ENCODE measurements at places on chromosomes 4 and X.

- DNase-seq: no peak
These were observed 4.8 kb downstream of the BTC start for GRCh38 chr4:74789518-74789917.

DNA sequence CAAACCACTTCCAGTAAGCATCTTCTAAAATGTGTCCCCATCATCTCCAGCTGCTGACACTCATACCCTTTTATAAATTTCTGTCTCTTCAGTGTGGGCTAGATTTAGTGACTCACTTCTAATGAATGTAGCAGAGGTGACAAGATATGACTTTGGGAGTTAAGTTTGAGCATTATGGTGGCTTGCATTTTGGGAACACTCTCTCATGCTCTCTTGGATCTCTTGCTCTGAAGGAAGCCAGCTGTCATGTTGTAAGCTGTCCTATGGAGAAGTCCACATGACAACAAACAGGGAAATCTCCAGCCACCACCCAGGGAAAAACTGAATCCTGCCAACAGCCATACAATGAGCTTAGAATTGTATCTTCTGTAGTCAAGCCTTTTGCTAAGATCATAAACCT is 691.3 kb upstream of the PCDH7 start:
- DNase-seq: no peak

DNA sequence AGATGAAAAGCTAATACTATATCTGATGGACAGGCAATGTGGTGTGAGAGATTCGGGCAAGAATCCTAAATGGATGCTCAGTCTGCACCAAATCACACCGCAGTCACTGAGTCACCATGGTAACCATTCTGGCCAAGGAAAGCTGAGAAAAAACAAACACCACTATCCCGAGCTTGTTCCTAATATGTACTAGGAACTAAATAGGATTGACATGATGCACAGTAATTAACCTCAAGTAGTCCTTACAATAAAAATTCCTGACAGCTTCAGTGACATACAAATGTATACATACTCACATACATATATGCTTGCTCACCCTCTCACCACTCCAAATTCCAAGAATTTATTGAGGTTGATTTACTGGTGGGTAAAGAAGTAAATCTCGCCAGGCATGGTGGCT is 1.1 kb upstream of the RAB40A start:
- DNase-seq: no peak

GRCh38 chr4:5267408-5267807 is 216.1 kb downstream of the STK32B start:
- no peak for DNase-seq

DNA sequence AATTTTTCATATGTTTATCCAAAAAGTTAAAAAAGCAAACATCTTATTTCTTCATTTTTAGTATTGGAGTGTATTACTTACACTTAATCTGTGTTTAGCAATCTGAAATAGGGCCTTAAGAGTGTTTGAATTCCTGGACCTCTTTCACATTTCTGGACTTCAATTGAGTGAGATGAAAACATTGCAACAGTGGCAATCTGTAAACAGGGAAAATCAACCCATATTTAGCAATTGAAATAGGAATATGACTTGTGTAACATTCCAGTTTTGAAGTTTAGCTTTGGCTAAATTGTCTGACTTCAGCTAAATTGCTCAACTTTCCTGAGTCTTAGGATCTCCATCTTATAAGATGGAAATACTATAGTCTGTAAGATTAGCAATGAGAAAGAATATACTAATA is 34.6 kb upstream of the FHL1 start:
- no peak for DNase-seq

DNA sequence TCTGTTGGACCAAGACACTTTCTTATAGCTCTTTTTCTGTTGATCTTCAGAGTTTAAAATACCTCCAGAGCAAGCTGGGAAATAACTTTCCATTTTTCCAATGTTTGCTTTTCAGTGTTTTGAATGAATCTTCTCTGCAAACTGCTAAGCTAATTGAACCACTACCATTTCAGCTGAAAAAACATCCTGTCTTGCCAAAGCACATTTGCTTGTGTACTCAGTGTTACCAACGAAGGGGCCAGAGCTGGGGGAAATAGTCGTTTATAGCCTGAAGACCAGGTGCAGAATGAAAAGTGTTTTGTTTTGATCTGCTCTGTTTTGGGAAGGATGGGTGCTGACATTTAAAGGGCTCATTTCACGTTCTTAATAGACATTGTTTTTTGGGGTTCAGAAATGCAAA is 88.4 kb upstream of the CLNK start:
- no peak for DNase-seq

- no peak for DNase-seq
These were observed 1.3 kb upstream of the ING2 start for GRCh38 chr4:183503497-183504063.

DNA sequence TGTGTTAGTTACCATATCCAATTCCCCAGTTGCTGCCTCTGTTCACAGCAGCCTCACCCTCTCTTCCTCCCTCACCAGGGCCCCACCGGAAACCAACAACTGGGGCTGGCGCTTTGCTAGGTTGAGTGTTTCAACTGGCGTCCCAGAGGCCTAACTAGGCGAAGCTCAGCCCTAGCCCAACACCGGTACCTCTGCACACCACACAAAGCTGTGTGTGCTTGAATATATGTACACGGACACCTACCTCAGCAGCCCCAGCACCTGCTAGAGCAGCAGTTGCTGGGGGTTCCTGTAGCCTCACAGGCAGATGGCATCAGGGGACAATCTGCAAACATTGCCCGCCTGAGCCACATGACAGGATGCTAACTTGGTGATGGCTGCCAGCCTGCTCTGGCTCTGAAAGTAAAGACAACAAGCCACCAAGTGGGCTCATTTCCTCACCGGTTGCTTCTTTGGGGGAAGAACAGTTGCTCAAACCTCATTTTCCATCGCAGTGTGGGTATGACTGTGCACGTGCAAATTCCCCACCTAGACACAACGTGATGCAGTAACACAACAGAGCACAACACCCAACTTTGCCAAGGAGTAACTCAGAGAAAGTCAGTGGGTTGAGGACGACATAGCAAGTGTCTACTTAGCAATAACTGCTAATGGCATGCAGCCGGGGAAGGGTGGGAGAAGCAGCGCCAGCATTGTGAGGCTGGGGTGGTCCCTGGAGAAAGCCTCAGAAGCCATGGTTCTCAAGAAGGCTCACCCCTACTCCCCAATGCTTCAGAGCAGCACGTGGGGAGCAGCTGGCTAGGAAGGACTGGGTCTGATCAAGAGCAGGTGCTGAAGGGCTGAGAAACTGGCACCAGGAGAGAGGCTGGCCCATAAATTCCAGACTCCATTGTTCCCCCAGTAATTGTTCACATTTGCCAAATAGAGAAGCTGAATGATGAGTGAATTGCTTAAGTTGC is 139.5 kb downstream of the SH3KBP1 start:
- DNase-seq: no peak

DNA sequence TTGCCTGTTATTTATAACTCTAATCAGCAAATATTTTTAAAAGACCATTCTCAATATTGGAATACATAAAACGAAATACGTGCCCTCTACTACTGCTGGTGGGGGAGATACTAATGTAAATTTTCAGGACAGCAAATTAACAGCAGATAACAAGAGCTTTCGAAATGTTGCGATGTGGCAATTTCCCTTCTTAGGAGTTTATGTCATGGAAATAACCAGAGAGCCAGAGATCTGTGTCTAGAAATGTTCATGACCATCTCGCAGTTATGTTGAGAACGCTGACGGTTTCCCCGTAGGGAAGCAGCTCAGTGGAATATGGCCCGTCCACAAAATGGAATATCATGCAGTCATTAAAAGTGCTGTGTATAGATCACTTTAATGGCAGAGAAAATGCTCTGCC is 238.4 kb upstream of the PSAPL1 start:
- DNase-seq: peak; percentile 87

DNA sequence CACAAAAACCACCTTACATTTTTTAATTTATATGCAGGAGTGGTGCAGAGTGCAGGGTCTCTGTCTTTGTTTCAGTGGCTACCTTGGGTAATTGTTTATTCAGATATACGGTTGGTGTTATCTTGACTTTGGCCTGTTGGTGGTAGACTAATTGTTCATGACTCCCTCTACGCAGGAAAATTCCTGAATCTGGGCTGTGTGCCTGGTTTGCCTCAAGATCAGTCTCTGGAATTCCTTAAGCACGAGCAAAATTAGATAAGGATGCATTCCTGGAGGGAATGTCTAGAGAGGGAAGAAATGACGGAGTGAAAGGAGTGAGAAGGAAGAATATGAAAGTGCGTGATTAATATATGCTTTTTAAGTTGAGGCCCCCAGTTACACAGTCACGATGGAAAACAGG is 576.9 kb upstream of the PCDH10 start:
- no peak for DNase-seq

- peak; percentile 4 for DNase-seq
These were observed 866 bp upstream of the UVSSA start for GRCh38 chr4:1345903-1346780.

DNA sequence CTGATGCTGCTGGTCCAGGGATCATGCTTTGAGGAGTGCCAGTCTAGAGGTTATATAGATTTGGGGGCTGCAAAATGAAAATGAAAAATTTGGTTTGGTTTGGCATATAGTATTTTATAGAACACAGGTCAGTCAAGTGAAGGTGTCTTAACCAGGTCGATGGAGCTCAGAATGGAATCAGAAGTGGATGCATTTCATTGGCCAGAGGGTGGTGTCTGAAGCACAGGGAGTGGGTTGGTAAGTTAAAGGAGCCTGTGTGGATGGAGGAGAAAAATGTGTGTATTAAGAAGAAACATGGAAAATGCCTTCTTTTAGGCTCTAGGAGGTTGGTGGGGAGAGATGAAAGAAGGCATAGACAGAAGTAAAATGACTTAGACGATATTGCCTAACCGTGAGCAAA is 8.6 kb downstream of the GALNT7 start:
- DNase-seq: no peak

DNA sequence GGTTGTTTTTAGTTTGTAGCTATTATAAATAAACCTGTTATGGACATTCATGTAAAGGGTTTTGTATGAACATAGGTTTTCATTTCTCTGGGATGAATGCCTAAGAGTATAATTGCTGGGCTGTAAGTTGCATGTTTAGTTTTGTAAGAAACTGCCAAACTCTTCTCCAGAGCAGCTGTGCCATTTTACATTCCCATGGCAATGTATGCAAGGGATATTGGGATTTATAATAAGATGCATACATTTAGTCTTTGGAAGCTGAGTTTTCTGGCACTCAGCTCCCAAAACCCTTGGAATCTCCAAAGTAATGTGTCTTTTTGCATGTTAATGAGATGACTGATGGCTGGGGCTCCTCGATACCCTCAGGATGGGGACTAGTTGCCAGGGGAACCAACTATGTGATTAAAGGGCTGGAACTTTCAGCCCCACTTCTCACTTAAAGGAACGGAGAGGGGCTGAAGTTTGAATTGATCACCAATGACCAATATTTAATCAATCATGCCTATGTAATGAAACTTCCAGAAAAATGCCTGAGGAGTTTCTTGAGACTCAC is 44.0 kb downstream of the SERTM2 start:
- no peak for DNase-seq

- no peak for DNase-seq
These were observed 1157.1 kb downstream of the ARAP2 start for GRCh38 chr4:35087218-35087617.

GRCh38 chr4:8550691-8551090 is 29.5 kb upstream of the GPR78 start:
- DNase-seq: no peak

DNA sequence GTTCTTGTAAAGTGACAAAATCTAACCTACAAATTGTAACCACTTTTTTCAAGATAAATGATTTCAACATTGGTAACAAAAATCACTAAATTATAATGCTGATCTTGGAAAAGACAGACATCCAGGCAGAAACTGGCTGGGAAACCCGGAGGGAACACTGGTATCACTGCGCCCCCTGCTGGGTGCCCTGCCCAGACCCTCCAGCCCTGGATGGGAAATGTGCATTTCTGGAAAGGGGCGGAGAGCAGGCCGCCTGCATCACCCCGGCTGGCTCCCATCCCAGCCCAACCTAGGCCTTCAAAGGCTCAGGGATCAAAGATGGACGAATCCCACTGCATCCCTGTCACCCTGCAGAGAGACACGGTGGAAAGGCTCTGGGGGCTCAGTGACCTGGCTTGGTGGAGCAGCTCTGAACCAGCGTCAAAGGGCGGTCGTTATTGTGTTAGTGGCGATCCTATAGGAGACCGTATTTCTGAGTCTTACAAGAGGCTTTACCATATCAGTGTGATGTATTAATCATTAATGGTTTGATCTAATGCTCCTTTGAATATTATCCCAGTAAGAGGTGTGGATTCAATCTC is 37.3 kb downstream of the ACOX3 start:
- peak; percentile 48 for DNase-seq

- no peak for DNase-seq
These were observed 378.4 kb upstream of the CNKSR2 start for GRCh38 chrX:20995829-20996228.

DNA sequence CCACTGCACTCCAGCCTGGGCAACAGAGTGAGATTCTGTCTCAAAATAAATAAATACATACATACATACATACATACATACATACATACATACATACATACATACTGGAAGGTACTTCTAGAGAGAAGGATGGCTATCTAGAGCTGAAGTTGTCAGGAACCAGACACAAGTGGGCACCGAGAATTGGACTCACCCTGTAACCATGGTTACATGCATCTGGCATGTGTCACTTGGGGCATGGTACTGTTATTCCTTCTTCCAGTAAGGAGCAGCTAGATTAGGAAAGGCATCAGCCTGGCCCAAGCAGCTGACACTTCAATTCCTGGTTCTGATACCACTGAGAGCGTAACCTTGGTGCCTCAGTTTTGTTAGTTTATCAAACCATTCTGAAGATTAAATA is 127.1 kb downstream of the SH3KBP1 start:
- no peak for DNase-seq

GRCh38 chrX:118726887-118727685 is at the start of gene IL13RA1:
Gene IL13RA1 (plus strand): TSS chrX:118727606. CDS start chrX:118727639, 33 bp downstream.
- peak; percentile 39 for DNase-seq

DNA sequence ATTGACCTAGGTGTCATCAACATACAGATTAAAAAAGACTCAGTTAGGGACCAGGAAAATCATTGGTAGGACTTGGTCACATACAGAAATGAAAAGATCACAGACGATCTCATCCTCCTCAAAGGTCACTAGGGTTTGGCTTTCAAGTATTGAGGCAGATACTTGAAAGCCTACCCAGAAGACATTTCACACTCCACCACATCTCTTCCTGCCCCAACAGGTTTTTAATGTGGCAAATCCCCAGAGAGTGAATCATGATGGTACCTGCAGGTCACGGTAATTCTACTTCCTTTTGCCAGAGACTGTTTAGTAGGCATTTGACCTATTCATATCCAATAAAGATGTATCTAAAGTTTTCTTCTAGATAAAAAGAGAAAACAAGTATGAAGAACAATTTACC is 44.1 kb downstream of the INPP4B start:
- DNase-seq: no peak

GRCh38 chrX:64805683-64806082 is 170.6 kb downstream of the ZC4H2 start:
- DNase-seq: no peak

All from inflammatory macrophage treated with lipopolysaccharide for 1 hour (primary cell).